DMS 273 treated with DMSO at 0.1 percent for 48 hours (cell line): ENCODE measurements at places on chromosomes 2 and 18.
A peak's percentile ranks its signal among the peaks of the same experiment; 100 is the strongest.

DNA sequence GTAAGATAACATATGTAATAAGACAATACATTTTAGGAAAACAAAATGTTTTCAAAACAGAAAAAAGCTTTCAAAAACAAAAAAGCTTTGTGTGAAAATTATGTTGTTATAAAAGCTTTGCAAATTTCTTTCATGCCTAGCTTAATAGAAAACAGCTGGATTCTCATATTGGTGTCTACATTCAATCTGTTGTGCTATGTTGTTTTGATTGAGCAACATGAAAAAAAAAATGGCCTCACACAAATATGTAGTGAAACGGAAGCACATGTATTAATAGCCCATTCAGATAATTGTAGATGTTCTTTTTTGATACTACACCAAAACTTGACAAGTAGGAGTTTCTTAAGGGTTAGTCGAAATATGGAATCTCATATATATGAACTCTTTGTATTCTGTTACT lies 197.5 kb downstream of the ZEB2 start:
- DNase-seq = no peak

DNA sequence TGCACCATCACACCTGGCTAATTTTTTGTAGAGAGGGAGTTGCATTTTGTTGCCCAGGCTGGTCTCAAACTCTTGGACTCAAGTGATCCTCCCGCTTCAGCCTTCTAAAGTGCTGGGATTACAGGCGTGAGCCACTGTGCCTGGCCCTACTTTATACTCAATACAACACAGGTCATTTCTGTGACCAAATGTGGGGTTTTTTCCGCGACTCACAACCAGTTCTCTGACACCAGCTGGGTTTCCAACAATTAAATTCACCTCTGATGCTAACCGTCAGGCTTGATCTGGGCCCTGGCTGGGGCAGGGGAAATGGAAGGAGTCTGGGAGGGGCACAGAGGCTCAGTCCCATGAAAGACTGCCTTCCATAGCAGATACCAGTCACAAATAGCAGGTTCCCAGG lies 64.8 kb upstream of the MCFD2 start:
- DNase-seq = no peak

DNA sequence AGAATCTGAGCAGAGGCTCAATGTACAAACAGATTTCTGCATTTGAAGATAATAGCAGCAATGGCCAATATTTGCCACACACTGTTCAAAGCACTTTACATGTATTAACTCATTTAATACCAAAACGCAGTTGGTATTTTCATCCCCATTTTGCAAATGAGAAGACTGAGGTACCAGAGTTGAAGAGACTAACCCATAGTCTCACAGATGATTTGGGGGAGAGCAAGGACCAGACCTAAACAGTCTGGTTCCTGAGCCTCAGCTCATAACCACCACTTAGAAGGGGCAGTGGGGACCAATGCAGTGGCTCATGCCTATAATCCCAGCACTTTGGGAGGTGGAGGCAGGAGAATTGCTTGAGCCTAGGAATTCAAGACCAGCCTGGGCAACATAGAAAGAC lies 18.1 kb upstream of the AGFG1 start:
- DNase-seq = no peak

- no peak for DNase-seq
Observed at GRCh38 chr2:73830871-73831401, 2.2 kb downstream of the STAMBP start.

- peak; percentile 81 for DNase-seq
Observed at GRCh38 chr18:46173393-46174341, 69.5 kb downstream of the HAUS1 start.

- no peak for DNase-seq
Observed at GRCh38 chr2:226885769-226886435, 50.0 kb downstream of the RHBDD1 start.

DNA sequence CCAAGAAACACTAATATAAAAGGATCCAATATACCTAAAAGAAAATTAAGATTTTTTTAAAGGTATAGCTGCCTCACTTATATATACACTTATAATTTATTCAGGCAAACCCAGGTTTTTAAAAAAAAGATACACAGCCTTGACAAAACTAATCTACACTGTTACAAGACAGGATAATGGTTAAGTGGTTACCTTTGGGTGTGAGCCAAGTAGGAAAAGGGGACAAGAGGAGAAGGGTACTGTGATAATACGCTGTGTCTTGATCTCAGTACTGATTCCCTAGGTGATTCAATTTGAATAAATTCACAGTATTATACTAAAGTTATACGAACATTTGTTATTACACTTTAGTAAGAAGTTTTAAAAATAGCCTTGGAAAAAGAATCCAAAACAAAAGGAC lies 30.6 kb downstream of the KLHL41 start:
- DNase-seq = no peak

DNA sequence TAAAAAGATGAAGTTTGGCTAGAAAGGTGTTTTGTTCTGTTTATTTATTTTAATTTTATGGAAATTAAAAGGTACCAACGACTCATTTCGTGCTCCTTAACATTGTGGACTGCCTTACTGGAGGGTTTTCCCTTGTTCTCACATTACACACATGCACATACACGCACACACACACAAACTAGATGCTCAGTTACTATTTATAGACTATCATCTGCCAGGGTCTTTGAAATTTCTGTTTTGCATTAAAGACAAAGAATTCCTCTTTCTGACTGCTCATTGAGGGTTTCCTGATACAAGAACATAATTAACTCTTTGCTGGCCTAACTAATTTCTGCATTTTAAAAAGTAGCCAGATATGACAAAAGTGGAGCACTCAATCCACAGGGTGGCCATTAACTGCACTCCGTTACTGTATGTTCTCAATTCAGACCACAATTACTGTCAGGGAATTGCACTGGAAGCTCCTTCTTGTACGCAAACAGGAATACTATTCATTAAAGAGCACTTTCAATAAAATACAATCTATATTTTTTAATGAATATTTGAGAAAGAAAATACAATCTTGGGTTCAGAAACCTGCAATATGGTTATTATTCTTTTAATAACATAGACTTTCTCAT lies 366.9 kb upstream of the GALNT5 start:
- DNase-seq = peak; percentile 12

GRCh38 chr2:1633936-1634587 lies 110.3 kb downstream of the PXDN start:
- no peak for DNase-seq
